ENCODE measurements at places on chromosomes 6 and 20. TPM values are rescaled to one million over a fixed set of nuclear protein-coding genes. Genes with fewer than 3 reads are reported as not detected.

Gene FAM83C
- not detected for polyA plus RNA-seq

Gene RGS17
- polyA plus RNA-seq = not detected

Gene LAMA4
- 0.76 TPM for polyA plus RNA-seq

GRCh38 chr20:46828471-46828870, 66.2 kb upstream of the EYA2 start:
- DNase-seq = no peak

DNA sequence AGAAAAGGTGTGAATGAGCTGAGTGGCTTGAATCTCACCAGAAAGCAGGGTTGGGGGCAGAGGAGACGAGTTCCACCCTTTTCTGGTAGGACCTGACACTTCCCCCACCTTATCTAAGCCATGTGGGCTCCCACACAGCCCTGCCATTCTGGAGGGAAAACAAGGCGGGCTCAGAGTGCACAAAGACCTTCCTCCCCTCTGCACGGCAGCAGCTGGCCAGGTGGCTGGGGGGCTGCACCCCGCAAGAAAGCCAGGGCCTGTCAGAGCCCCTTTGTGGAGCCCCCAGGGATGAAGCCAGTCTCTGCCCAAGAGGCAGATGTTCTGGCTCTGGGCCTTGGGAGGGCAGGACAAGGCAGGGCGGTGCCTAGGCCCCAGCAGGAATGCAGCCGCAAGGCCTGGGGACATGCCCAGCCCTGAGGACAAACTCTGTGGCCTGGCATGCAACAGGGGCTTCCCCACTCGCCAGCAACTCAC, 48.4 kb upstream of the DSN1 start:
- no peak for DNase-seq

DNA sequence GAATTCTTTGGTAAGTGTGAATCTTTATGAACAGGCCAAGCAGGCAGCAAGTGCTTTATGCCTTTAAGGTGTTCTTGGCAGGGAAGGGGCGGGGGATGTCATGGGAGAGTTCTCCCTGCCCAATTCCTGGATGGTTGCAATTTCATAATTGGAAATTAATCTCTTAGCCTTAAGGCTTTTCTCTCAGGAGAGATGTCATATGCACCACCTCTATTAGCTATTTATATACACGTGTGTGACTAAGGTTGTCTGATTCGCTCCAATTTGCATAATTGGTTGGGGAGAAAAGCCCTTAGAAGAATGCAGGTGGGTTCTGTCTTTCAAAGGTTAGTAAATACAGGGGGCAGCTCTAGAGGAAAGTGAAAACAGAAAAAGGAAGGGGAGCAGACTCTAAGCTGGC, 5.2 kb upstream of the ENPP5 start:
- no peak for DNase-seq

Gene CST2
- polyA plus RNA-seq = 0.96 TPM

DNA sequence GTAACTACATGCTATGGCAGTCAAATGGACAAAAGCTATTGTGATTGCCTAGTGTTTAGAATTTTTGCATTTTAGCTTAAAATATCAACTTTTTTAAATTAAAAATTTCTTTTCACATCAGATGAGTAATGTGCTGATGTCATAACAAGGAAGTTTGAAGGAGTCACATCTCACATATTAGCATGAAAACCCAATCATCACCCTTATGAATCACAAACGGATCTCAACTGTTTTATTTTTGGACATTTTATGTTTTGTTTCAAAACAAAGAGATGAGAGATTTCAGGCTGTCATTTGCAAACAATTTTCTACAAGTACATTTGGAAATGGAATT, 53.6 kb upstream of the TRERF1 start:
- no peak for DNase-seq

DNA sequence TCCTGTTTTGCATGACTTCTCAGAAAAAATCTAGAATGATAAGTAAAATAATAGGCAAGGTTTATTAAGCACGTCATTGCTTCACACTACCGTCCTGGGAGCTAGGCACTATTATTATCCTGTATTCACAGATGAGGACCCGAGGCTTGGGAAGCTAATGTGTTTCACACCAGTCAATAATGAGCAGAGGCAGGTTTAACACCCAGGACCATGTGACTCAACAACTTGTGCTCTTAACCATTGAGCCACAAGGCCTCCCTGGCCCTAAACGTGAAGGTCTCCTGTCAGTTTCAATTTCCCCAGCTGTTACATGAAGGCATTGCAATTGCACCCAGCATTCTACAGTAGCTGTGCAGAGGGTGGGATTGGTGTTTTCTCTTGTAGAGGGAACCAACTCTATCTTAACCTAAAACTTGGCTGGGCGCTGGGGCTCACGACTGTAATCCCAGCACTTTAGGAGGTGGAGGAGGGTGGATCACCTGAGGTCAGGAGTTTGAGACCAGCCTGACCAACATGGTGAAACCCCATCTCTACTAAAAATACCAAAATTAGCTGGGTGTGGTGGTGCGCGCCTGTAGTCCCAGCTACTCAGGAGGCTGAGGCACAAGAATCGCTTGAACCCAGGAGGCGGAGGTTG, 191.2 kb downstream of the BCAS1 start:
- DNase-seq = no peak

- peak; percentile 94 for DNase-seq
Measured at GRCh38 chr6:46848684-46849360, 55.6 kb downstream of the MEP1A start.

DNA sequence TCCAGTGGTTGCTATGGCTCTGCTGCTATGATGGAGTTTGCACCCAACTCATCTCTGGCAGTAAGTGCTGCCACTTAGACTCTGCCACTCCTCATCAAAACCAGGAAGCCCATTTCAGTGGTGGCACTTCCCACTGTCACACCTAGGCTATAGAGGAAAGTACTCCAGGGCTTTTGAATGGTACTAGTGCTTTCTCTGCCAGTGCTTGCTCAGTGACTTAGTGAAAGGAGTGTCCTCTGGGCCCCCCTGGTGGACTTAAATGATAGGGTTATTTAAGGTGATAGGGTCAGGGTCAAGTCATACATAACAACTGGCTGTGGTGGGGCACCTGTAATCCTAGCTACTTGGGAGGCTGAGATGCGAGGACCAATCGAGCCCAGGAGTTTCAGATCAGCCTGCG, 22.8 kb downstream of the FITM2 start:
- no peak for DNase-seq

Gene PACSIN1
- polyA plus RNA-seq = 0.67 TPM

Gene CD24
- 89.3 TPM for polyA plus RNA-seq

Gene DNPH1
- polyA plus RNA-seq = 153 TPM

DNA sequence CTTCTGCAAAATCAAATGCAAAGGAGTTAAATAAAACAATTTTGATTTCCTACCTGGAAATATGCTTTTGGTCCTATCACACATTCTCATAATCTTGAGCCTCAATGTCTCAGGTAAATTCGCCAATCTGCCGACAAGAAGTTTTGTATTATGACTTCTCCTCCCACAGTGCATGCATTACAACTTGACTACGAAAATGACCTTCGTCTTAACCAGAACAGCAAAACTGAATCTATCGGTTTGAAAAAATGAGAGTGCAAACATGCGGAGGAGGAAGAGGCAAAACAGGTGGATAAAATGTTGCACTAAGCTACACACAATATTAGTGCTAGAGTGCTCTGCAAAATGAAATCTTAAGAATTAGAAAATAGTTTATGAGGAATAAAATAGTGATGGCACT, 43.4 kb downstream of the HIVEP2 start:
- DNase-seq = no peak

DNA sequence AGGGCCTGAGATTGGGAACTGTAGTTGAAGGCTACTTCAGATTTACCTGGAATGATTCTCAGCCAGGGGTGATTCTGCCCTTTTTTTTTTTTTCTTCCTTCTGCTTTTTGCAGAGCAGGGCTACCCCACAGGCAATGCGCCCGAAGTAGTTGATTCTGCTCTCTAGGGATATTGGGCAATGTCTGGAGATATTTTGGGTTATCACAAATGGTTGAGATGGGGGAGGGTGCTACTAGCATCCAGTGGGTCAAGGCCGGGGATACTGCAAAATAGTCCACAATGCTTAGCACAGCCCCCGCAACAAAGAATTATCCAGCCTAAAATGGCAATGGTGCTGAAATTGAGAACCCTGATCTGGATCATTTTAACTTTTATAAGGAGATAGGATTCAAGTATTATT, 71.2 kb upstream of the ZMYND8 start:
- DNase-seq = no peak

GRCh38 chr20:31570021-31570463, 35.0 kb upstream of the ID1 start:
- DNase-seq = no peak

Gene PDYN
- not detected for polyA plus RNA-seq

DNA sequence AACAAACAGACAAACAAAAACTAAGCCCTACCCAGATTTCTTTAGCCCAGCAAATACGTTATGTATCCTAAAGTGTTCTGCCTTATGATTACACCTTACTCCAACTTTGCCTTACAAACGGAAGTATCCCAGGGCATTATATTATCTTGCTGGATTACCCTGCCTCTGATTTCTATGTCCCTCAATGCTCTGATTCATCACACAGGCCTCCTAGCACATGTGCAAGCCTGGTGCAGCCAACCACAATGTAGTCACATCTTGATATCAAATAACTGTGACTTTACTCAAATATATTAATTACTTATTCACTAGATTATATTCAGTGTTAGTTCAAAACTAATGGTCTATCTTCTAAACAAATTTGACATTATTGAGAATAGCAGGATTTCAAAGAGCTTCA, 598.6 kb downstream of the TBC1D32 start:
- DNase-seq = no peak

GRCh38 chr6:166023273-166023989, 144.2 kb downstream of the TBXT start:
- DNase-seq = no peak

- DNase-seq = peak; percentile 96
Measured at GRCh38 chr20:64080013-64080812, at the start of gene OPRL1. OPRL1 (plus strand) TSS chr20:64080082; CDS start chr20:64092721, 12,639 bp downstream.

Gene NR2E1
- not detected for polyA plus RNA-seq

Gene MLIP
- polyA plus RNA-seq = 0.02 TPM

Gene KIFC1
- 11.3 TPM for polyA plus RNA-seq

Gene SASH1
- 3.9 TPM for polyA plus RNA-seq

DNA sequence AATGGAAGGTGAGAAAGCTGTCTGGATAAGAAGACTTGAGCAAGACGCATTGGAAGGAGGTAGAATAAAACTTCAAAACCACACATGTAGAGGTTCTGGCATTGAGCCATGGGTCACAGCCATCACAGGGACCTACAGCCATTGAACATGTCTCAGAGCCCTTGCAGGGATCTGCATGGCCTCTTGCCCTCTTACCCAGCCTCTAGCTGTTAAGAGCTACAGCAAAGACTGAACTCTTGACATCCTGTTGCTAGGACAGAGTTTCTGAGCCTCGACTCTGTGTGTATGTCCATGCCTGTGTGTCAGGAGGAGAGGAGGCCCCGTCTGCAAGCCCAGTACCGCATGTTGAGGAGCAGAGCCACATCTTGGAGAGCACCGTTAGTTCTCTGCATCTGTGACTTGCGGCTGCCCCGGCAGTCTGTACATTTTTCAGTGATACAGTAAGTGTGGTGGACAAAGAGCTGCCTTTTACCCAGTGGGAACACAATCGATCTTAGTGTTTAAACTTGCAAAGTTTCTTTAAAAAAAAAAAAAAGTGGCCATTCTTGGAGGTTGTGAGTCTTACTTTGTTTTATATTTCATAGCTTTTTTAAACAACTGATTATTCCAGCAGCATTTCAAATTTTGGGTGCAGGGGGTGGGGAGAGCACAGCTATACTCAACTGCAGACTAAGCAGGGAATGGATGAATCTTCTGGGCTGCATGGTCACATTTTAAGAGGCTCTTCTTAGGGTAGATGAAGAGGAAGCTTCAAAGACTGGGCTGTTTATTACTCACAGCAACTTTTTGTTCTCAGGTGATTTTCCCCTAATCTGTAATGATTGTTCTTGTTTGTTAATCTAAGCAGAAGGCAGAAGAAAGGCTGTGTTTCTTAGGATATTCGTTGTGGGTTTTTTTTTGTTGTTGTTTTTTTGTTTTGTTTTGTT, 88.5 kb downstream of the TBC1D7 start:
- DNase-seq = no peak

DNA sequence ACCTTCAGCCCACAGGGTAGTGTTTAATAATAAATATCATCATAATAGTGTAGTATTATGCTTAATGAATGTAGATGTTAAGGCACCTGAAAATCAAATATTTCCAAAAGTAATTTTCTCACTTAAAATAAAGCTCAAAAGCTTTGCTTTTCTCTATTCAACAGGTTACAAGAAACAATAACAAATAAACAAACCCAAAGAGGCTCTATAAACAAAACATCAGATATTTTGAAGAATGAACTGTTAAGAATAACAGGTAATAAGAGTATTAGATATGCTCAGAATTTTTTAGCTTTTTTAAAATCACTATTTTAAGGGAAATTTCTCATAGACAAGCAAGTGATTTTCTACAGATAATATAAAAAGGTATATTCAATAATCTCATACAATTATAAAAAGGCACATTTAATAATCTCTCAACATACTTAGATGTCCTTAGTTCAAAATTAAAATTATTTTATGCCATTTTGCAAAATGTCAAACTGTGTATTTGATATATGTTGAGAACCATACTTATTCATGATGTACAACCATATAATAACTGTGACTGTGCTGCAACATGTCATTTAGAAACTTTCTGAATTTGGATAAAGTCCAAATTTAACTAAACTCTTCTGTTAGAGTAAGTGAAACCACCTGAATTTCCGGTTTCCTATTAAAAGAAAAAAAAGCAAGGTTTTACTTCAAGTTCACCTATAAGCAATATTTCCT, 35.8 kb downstream of the PHIP start:
- DNase-seq = no peak

- no peak for DNase-seq
Measured at GRCh38 chr20:36298061-36298460, 8.1 kb upstream of the DLGAP4 start.

Data from spleen (tissue), 13 donors.